GM12878 (cell line): ENCODE measurements at places on chromosomes 12 and 14. TPM values are rescaled to one million over a fixed set of nuclear protein-coding genes. Genes with fewer than 3 reads are reported as not detected.

- no peak for DNase-seq
Measured at GRCh38 chr12:38689704-38690103, 215.7 kb downstream of the CPNE8 start.

DNA sequence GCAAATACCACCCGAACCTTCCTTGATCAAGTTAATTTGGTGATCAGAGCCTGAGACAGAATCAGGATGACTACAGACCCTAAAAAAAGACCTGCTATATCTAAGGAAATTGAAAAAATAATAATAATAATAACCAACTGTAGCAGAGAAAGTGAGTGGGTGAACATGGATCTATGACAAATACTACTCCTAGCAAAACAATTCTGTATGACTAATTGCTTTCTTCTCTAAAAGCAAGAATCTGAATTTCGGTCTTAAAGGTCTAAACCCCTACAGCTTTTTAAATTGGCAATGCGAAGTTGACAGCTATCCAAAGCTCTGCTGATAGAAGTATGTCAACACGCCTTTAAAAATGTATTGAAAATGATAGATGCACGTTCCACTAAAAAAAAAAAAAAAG lies 102.2 kb downstream of the PRKAB1 start:
- no peak for DNase-seq

GRCh38 chr14:70803321-70804310 lies 5.7 kb downstream of the MAP3K9 start:
- DNase-seq: peak; percentile 66

Gene SLIRP
- 196 and 198 TPM in 2 replicates for total RNA-seq

Gene IFNG-AS1
- total RNA-seq: 1.1 and 1.3 TPM in 2 replicates

Gene TRIM9
- 0.18 and 0.19 TPM in 2 replicates for total RNA-seq
